ENCODE measurements at places on chromosomes 4 and X. TPM values are rescaled to one million over a fixed set of nuclear protein-coding genes. Genes with fewer than 3 reads are reported as not detected.

DNA sequence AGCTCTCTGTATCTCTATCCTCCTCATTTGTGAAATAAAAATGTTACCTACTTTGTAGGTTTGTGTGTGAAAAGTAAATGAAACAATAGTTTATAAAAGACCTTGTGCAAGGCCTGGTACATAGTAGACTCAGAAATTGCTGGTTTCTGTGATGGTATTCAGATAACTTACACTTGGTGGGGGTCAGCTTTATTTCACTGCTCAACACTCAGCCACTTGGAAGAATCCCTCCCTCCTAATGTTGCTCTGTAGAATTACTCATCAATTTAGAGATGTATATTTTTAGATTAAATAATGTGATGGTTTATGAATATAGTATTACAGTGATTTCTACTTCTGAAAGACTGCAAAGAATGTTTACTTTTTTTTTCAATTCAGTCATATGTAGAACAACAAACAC is 32.7 kb downstream of the SMARCAD1 start:
- H3K4me3 ChIP-seq = no peak overlapping the region
- H3K4me1 ChIP-seq = no peaks in the 10 kb centered on the region
- H3K27ac ChIP-seq = no peak overlapping the region
- H3K27me3 ChIP-seq = no peaks in the 10 kb centered on the region

GRCh38 chr4:108446556-108446955 is 173.8 kb upstream of the RPL34 start:
- H3K4me3 ChIP-seq = no peak overlapping the region
- no peaks in the 10 kb centered on the region for H3K4me1 ChIP-seq
- no peak for DNase-seq
- H3K27me3 ChIP-seq = peaks cover 9% of the 10 kb centered on the region

- no peaks in the 10 kb centered on the region for H3K4me1 ChIP-seq
- no peak overlapping the region for H3K27ac ChIP-seq
- no peak for DNase-seq
- no peaks in the 10 kb centered on the region for H3K36me3 ChIP-seq
These were observed 189.3 kb downstream of the DHRSX start for GRCh38 chrX:2311501-2311900.

DNA sequence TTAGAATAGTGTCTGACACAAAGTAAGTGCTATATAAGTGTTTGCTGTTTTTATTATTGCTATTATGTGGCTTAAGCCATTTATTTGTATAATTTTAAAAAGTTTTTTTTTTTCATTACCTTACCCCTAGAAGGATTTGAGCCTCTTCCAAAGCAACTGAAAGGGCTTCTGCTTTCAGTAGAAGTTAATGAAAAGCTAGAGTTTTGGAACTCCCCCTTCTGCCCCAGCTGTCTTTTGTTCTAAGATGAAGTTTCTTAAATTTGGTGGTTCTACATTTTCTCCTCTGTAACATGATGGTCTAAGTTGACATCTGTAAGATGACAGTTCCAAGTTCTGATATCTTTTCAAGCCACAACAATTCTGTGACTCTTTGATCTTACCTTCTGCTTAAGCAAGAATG is 30.3 kb downstream of the FHIP1A start:
- H3K4me1 ChIP-seq = peaks cover 15% of the 10 kb centered on the region
- no peaks in the 10 kb centered on the region for H3K36me3 ChIP-seq
- H3K4me3 ChIP-seq = no peak overlapping the region
- H3K27ac ChIP-seq = no peak overlapping the region
- DNase-seq = no peak

- no peak overlapping the region for H3K27ac ChIP-seq
- DNase-seq = no peak
- no peak overlapping the region for H3K4me3 ChIP-seq
- H3K36me3 ChIP-seq = no peaks in the 10 kb centered on the region
- H3K4me1 ChIP-seq = no peaks in the 10 kb centered on the region
These were observed 13.2 kb upstream of the CAPN6 start for GRCh38 chrX:111283446-111283845.

- no peaks in the 10 kb centered on the region for H3K27me3 ChIP-seq
- no peaks in the 10 kb centered on the region for H3K4me1 ChIP-seq
- DNase-seq = no peak
- H3K4me3 ChIP-seq = no peak overlapping the region
These were observed 135.6 kb upstream of the TLL1 start for GRCh38 chr4:165737309-165737972.

DNA sequence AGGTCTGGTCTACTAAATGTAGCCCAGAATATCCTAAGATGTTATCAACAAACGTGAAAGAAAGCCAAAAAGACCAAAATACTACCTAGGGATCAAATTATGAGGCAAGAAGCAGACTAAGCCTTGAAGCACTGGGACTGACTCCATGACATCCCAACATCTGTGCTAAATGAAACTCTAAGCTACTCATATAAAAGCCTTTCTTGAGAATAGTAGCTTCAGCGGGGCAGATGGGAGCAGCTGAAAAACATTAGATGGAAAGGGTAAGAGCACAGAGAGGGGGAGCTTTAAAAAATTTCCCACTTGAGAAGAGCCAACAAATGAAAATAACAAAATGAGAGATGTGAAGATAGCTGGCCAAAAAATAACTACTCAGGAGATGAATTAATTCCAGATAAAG is 81.7 kb downstream of the MAD2L1 start:
- no peak overlapping the region for H3K4me3 ChIP-seq
- H3K36me3 ChIP-seq = no peaks in the 10 kb centered on the region
- H3K27me3 ChIP-seq = no peaks in the 10 kb centered on the region

- H3K27me3 ChIP-seq = peaks cover 49% of the 10 kb centered on the region
- H3K4me3 ChIP-seq = no peak overlapping the region
- no peak overlapping the region for H3K27ac ChIP-seq
- DNase-seq = peak; percentile 61
These were observed 2.4 kb upstream of the PTCHD1 start for GRCh38 chrX:23332101-23332887.

- H3K4me1 ChIP-seq = no peaks in the 10 kb centered on the region
- H3K4me3 ChIP-seq = no peak overlapping the region
- no peak overlapping the region for H3K27ac ChIP-seq
- no peaks in the 10 kb centered on the region for H3K27me3 ChIP-seq
- no peak for DNase-seq
These were observed 879 bp downstream of the SH2D1A start for GRCh38 chrX:124347242-124347641.

DNA sequence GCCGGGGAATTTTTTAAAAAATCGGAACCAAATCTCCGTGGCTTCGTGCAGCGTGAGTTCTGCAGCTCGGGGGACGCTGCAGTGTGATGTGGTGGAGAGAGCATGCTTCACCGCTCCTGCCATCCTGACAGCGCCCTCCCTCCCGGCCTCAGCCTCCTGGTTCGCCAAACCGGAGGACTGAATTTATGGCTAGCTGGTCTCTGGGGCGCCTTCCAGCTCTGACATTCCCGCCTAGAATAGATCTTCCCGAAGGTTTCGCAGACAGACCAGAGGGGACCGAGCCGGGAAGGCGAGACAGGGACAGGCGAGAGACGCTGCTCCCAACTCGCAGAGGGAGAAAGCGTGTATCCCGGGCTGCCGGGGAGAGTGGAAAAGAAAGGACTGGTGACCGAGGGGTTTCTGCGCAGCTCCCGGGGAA is 25.9 kb downstream of the HOPX start:
- H3K27me3 ChIP-seq = peaks cover 68% of the 10 kb centered on the region
- peak; percentile 91 for DNase-seq
- no peaks in the 10 kb centered on the region for H3K36me3 ChIP-seq
- H3K4me1 ChIP-seq = peaks cover 6% of the 10 kb centered on the region
- peak overlapping the region; percentile 67 for H3K4me3 ChIP-seq

DNA sequence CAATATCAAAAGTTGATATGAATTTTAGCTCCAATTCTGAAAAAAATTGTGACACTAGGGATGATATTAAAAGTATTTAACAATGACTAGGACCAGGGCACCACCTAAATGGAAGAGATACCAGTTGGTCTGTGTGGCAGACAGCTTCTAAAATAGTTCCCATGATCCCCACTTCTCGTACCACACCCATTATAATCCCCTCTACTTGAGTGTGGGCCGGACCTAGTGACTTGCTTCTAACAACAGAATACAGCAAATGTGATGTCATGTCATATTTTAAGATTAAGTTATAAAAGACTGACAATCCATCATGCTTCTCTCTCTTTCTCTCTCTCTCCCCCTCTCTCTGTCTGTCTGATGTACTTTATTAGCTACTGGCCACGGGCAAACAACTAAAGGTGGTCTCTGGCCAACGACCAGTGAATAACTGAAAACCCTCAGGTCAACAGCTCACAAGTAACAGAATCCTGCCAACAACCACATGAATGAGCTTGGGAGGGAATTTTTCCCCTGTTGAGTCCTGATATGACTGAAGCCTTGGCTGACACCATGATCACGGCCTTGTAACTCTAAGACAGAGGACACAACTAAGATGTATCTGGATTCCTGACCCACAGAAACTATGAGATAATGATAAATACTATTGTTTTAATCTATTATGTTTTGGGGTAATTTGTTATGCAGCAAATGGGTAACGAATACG is 34.4 kb downstream of the FAM13A start:
- H3K27ac ChIP-seq = no peak overlapping the region
- DNase-seq = no peak
- peaks cover 7% of the 10 kb centered on the region for H3K36me3 ChIP-seq
- peaks cover 3% of the 10 kb centered on the region for H3K4me1 ChIP-seq
- H3K27me3 ChIP-seq = no peaks in the 10 kb centered on the region
- no peak overlapping the region for H3K4me3 ChIP-seq

DNA sequence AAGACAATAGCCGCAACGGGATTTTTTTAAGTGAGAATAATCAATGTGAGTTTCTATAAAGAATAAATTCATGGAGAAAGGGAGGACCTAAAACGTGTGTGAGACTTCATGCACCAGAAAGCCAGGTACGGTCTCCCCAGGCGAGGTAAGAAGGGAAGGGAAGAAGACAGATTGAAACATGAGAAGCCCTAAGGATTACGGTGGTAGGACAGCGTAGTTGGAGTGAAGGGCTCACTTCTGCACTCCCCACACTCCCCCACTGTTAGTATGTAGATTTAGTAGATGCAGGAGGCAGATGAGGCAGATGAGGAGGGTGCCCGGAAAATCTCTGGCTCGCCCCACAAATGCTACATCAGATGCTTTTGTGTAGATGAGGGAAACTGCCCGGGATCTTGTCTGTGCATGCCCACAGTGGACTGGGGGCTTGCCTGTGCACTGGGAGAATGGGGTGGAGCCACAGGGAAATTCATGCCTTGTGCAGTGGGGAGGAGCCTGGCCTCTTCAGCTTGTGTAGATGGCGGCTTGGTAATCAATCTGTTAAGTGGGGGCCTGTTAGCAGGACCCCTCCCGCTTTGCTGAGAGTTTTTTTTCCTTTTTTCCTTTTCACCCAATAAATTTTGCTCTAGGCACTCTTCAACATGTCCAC is 1544.5 kb upstream of the TENM3 start:
- no peak overlapping the region for H3K27ac ChIP-seq
- H3K4me3 ChIP-seq = no peak overlapping the region
- H3K4me1 ChIP-seq = no peaks in the 10 kb centered on the region
- no peak for DNase-seq

DNA sequence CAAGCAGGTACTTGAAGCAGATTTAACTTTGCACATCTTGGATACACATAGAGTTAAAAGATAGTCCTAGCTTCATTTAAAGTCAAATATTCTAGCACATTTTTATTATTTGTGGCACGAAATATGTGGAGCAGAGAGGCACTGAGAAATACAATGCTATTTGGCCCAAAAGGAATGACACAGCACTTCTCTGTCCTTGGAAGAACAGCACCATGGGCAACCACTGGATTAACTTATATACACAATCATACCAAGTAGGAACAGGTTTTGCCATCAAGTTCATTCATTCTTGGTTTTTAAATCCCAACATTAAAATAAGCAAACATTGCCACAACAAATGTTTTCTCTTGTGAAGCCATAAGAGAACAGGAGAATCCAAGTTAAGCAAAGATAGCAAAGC is 924 bp upstream of the ENAM start:
- H3K27me3 ChIP-seq = no peaks in the 10 kb centered on the region
- H3K4me3 ChIP-seq = no peak overlapping the region
- no peak for DNase-seq
- no peak overlapping the region for H3K27ac ChIP-seq

DNA sequence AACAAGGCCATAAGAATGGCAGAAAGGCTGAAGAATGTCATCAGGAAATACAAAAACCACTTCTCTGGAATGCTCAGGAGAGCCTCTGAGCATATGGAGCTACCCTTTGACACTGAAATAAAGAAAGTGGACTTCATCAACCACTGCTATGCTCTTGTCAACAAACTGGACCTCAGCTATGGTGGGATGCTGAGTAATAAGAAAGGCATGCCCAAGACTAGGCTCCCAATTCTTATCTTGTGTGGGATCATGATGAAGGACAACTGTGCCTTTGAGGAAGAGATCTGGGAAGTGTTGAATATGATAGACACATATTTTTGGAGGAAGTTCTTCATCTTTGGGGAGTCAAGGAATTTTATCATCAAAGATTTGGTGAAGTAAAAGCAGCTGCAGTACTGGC is 86.9 kb upstream of the MAGEB16 start:
- no peaks in the 10 kb centered on the region for H3K27me3 ChIP-seq
- H3K36me3 ChIP-seq = no peaks in the 10 kb centered on the region
- no peak for DNase-seq
- H3K4me3 ChIP-seq = no peak overlapping the region

DNA sequence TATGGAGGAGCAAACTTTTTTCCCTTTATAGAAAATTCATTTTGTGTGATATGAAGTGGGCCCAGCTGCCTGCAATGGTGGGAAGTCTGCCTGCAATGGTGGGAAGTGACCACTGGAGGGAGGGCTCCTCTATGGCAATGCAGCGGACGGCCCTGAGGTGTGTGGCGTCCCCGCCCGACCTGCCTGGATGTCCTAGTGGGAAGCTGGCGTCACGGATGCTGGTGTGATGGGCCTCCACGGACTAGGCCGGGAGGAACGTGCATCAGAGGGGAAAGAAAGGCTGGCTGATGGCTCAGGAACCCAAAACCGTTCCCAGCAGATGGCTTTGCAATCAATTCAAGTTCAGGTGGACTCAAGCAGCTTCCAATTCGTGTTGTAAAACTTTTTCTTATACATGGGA is 177.9 kb downstream of the AFAP1 start:
- no peak overlapping the region for H3K27ac ChIP-seq
- no peak for DNase-seq
- no peak overlapping the region for H3K4me3 ChIP-seq

DNA sequence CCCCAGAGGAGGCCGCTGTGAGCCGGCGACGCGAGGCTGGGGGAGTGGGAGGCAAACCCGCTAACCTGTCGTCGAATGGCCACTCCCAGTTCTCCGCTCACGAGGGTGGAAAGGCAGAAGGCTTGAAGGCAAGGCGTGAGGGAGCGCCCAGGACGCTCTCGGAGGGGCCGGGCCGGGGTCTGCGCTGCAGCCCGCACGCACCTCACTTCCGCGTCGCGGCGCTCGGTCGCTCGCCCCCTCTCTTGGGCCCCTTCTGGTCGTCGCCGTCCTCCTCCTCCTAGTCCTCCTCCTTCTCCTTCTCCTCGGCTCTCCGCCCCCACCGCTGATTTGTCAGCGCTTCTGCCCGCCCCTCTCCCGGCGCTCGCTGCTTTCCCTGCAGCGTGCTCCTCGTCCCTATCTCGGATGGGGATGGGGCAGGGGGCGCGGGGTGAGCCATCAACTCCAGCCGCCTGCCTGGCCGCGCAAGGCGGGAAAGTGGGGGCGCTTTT is at the start of gene SNCA:
SNCA (minus strand) TSS at position 265 of the 488 bp plus-strand sequence. CDS start 1,494 bp downstream, outside the sequence.
- H3K4me1 ChIP-seq = no peaks in the 10 kb centered on the region
- H3K4me3 ChIP-seq = peak within 1 kb of the TSS; percentile 58
- H3K27ac ChIP-seq = no peak within 1 kb of the TSS
- peaks cover 50% of the 10 kb centered on the region for H3K27me3 ChIP-seq

The DMP1 gene
- total RNA-seq = not detected

The RNF128 gene
- total RNA-seq = 0.72 TPM

The ACE2 gene
- total RNA-seq = not detected

The RASGEF1B gene
- total RNA-seq = 5.8 TPM

The SLC6A8 gene
- 15.3 TPM for total RNA-seq

The USP17L18 gene
- not detected for total RNA-seq

The C4orf51 gene
- not detected for total RNA-seq

The VEGFD gene
- total RNA-seq = 0.36 TPM
